Panc1 (cell line): ENCODE measurements at places on chromosomes 2 and 18. TPM values are rescaled to one million over a fixed set of nuclear protein-coding genes. Genes with fewer than 3 reads are reported as not detected.

The PLEK gene
- 0.13 TPM for total RNA-seq

The RNF152 gene
- 0.18 TPM for total RNA-seq

GRCh38 chr2:42087857-42088195, 40.0 kb downstream of the PKDCC start:
- H3K36me3 ChIP-seq: no peaks in the 10 kb centered on the region
- no peaks in the 10 kb centered on the region for H3K27me3 ChIP-seq
- DNase-seq: no peak
- no peak overlapping the region for H3K4me3 ChIP-seq

- no peak overlapping the region for H3K4me3 ChIP-seq
- no peaks in the 10 kb centered on the region for H3K36me3 ChIP-seq
- no peak overlapping the region for H3K27ac ChIP-seq
These were observed 56.5 kb downstream of the NBEAL1 start for GRCh38 chr2:203071148-203071547.

The IL36G gene
- total RNA-seq: not detected

DNA sequence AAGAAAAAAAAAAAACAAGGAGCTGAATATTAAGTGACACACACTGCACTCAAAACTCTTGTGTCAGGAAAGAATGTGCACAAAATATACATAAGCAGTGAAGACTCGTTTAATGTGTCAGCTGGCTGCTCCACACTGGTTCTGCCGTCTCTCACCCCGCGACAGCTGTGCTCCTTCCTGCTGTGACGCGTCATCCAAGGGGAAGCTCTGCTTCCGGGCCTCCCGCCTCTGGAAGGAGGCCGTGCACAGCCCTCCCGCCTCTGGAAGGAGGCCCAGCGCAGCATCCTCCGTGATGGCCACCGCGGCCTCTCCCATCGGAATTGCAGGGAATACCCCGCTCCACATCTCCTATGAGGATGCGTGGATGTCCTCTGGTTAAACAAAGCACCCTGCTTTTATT, 151.0 kb downstream of the HDAC4 start:
- H3K4me1 ChIP-seq: peaks cover 15% of the 10 kb centered on the region
- H3K27me3 ChIP-seq: no peaks in the 10 kb centered on the region
- H3K4me3 ChIP-seq: no peak overlapping the region
- no peak for DNase-seq
- H3K36me3 ChIP-seq: no peaks in the 10 kb centered on the region

DNA sequence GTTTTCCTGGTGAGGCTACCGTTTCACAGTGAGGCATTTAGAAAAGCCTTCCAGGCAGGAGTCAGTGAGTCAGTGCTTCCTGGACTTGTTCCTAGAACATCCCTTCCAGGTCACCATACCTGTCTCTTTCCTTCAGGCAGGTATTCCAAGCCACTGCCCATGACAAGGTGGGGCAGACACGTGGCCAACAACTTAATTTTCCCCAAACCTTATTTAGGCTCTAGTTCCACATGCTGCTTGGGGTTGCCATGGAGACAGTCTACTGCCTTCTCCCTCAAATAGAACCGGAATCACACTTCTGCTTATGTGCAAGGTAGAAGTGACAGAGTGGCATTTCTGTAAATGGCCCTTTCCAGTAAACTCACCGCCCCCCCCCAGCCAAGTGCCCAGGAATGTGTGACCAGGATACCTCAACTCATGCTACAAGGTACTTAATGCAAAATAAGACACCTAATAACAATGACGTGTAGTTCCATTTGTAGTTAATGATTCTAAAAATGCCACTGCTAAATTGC, 258.3 kb downstream of the PRKCE start:
- H3K27me3 ChIP-seq: no peaks in the 10 kb centered on the region
- H3K4me1 ChIP-seq: peaks cover 3% of the 10 kb centered on the region; the same call in 1 of the 2 replicates
- H3K36me3 ChIP-seq: no peaks in the 10 kb centered on the region
- H3K4me3 ChIP-seq: no peak overlapping the region
- no peak for DNase-seq
- no peak overlapping the region for H3K27ac ChIP-seq

- H3K4me3 ChIP-seq: no peak overlapping the region
- peaks cover 12% of the 10 kb centered on the region for H3K36me3 ChIP-seq
- no peaks in the 10 kb centered on the region for H3K27me3 ChIP-seq
- H3K27ac ChIP-seq: 0 out of 2 replicates have a peak overlapping the region, but pooled peaks have one; percentile 6
These were observed 47.4 kb downstream of the ITGB1BP1 start for GRCh38 chr2:9375857-9376428.
